G401 (cell line): ENCODE measurements at places on chromosomes 16 and 17.

GRCh38 chr16:80852261-80852872 lies 48.0 kb upstream of the CDYL2 start:
- peak; percentile 3 for DNase-seq

DNA sequence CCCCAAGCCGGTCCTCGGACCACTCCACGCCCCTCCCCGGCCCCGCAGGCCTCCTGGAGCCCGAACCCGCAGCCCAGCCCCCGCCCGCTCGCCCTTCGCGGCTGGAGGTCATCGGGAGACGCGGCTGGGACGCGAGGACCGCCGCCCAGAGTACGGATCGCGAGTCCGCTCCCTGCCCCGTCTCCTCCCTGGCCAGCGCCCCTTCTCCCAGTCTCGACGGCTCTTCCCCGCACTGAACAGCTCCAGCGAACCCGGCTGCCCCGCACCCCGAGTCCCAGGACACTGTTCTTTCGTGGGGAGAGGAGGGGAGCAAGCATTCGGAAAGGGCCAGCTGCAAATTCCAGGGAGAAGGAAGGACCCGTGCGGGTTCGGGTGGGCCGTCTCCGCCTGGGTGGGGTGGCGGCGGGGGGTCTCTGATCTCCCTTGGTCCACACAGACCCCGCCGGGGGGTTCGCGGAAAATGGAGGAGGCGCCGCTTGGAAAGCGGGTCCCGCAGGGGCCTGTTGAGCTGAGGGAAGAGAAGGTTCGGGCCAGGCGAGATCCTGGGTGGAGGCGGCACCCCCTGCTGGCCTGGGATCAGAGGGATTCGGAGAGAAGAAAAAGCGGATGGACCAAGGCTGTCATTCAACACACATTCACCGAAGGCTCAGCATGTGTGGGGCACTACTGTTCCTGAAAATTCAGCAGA lies 632 bp upstream of the RTN4RL1 start:
- peak; percentile 64 for DNase-seq

GRCh38 chr17:16442141-16442540 lies 26.8 kb downstream of the TRPV2 start:
- DNase-seq, result no peak

- DNase-seq, result no peak
Measured at GRCh38 chr16:56956756-56957155, 5.0 kb upstream of the CETP start.

- no peak for DNase-seq
Measured at GRCh38 chr17:72270273-72270924, 149.6 kb downstream of the SOX9 start.

GRCh38 chr16:75312875-75313274 lies 61.5 kb upstream of the BCAR1 start:
- DNase-seq, result no peak

- DNase-seq, result peak; percentile 79
Measured at GRCh38 chr17:31843070-31843745, 15.8 kb downstream of the COPRS start.

- DNase-seq, result no peak
Measured at GRCh38 chr17:58338841-58339754, 10.5 kb upstream of the TSPOAP1 start.

DNA sequence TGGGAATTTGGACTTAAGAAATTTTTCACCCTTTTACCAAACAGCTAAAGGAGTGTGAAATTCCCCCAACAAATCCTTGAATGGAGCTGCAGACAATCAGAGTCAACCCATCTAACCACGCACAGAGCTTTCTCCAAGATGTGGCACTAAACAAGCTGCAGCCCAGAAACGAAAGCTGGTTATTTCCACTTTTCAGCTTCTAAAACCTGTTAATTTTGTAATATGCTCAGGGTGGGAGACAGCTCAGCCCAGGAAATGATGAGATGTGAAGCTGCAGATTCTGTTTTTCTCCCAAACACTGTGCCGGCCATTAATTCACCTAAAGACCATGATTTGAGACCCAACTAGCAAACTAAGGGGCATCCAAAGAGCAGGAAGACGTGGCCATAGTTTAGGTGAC lies 33.2 kb upstream of the ABR start:
- no peak for DNase-seq

DNA sequence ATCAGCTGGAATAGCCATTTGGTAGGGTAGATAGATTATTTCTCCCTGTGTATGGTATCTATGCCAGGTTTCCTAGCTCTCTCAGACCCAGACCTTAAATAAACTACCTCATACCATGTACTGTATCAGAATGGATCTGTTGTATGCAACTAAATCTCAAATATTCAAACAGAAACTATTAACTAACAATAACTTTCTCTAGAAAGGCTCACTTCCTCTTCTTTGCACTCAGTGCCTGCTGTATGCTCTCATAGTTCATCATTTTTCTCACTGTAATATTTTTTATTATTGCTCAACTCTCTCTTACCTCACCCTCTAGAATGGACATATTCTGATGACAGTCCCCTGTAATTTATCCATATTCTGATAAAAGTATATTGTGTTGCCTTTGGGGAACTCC lies 182.4 kb downstream of the TOX3 start:
- no peak for DNase-seq

GRCh38 chr17:62882284-62882683 lies 74.2 kb upstream of the MARCHF10 start:
- no peak for DNase-seq

- DNase-seq, result peak; percentile 87
Measured at GRCh38 chr17:63425483-63425882, 20.6 kb downstream of the CYB561 start.

- DNase-seq, result no peak
Measured at GRCh38 chr16:64657316-64658011, 464.4 kb downstream of the CDH11 start.

- DNase-seq, result no peak
Measured at GRCh38 chr17:72176951-72177660, 56.3 kb downstream of the SOX9 start.
